ENCODE measurements at places on chromosomes 7 and 10. TPM values are rescaled to one million over a fixed set of nuclear protein-coding genes. Genes with fewer than 3 reads are reported as not detected.

DNA sequence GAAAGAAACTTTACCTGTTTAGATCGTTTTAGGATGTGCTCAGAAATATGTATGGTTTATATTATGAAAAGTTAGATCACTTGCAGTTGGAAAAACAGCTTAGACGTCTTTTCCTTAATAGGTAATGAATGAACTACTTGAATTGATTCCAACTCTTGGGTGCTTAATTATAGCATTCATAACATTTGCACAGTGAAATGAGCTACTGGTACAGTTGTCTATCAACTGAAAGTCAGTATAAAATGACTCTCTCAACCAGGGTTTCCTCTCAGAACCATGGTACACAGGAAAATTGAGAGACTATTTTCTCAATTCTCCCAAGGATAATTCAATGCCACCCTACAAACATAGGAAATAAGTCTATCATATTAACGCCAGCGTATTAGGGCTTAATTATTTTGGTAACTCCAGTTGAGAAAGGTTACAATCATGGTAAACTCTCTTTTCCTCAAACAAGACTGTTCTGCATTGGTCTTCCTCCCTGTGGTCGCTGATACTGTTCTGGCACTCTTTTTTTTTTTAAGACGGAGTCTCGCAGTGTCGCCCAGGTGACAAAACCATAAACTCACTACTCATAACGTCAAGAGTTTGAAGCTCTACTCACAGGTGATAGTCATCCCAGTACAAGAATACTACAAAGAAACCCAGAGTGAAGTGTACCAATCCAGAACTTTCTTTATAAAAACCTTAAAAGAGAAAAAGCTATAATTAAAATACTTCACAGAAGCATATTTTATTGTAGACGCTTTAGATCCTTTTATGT is 2.0 kb downstream of the ANLN start:
- DNase-seq = no peak
- H3K4me3 ChIP-seq = no peak overlapping the region
- no peaks in the 10 kb centered on the region for H3K27me3 ChIP-seq
- no peak overlapping the region for H3K27ac ChIP-seq
- H3K4me1 ChIP-seq = peaks cover 17% of the 10 kb centered on the region

DNA sequence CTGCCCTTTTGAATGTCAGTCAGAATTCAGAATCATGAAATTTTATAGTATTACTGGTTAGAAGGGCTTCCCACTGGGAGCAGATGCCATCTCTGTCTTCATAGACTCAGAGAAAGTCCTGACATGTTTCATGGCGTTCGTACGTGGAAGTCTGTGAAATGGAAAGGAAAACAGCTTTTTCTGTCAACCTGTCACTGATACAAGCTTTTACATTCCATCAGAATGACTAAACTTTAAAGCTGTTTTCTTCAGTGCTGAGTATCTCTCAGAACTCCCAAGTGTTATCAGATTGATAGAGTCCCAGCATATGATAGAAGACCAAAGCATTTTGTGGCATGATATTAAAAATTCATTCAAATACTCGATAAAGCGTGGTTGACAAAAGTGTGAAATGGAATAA is 726.7 kb upstream of the GALNT17 start:
- H3K27ac ChIP-seq = no peak overlapping the region
- no peaks in the 10 kb centered on the region for H3K36me3 ChIP-seq
- no peak for DNase-seq
- H3K27me3 ChIP-seq = no peaks in the 10 kb centered on the region
- no peak overlapping the region for H3K4me3 ChIP-seq
- H3K4me1 ChIP-seq = no peaks in the 10 kb centered on the region

The TMEM225B gene
- total RNA-seq = 1.8 TPM

DNA sequence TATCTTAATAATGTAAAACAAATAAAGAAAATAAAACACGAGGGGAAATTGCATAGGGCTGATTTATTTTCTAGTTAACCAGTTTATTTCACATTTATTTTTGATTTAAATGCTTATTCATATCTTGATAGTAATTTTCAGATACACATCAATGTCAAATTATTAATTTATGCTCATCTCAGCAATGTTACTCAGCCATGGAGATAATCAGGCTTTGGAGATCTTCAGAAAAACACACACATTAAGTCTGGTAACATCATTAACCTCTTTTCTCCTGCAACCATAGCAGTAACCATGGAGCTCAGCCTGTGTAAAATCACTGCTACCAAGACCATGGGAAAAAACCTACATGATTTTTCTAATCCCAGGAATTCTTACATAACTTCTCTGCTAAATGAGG is 31.9 kb upstream of the TBX20 start:
- DNase-seq = no peak
- no peak overlapping the region for H3K27ac ChIP-seq
- no peak overlapping the region for H3K4me3 ChIP-seq
- H3K27me3 ChIP-seq = peaks cover 3% of the 10 kb centered on the region
- no peaks in the 10 kb centered on the region for H3K4me1 ChIP-seq

GRCh38 chr7:16564023-16564380 is 37.4 kb downstream of the LRRC72 start:
- no peaks in the 10 kb centered on the region for H3K27me3 ChIP-seq
- no peak for DNase-seq
- H3K36me3 ChIP-seq = no peaks in the 10 kb centered on the region
- H3K4me1 ChIP-seq = peaks cover 14% of the 10 kb centered on the region
- H3K4me3 ChIP-seq = no peak overlapping the region

The NSUN5 gene
- 21.6 TPM for total RNA-seq

The CREB3L2 gene
- 26.0 TPM for total RNA-seq

GRCh38 chr10:69807122-69807521 is 5.4 kb downstream of the COL13A1 start:
- no peaks in the 10 kb centered on the region for H3K36me3 ChIP-seq
- H3K4me3 ChIP-seq = no peak overlapping the region
- H3K27ac ChIP-seq = no peak overlapping the region
- no peak for DNase-seq
- peaks cover 13% of the 10 kb centered on the region for H3K4me1 ChIP-seq

- H3K4me1 ChIP-seq = no peaks in the 10 kb centered on the region
- H3K27ac ChIP-seq = no peak overlapping the region
- H3K27me3 ChIP-seq = no peaks in the 10 kb centered on the region
- no peak overlapping the region for H3K4me3 ChIP-seq
Measured at GRCh38 chr10:71431239-71432100, 34.8 kb downstream of the CDH23 start.

DNA sequence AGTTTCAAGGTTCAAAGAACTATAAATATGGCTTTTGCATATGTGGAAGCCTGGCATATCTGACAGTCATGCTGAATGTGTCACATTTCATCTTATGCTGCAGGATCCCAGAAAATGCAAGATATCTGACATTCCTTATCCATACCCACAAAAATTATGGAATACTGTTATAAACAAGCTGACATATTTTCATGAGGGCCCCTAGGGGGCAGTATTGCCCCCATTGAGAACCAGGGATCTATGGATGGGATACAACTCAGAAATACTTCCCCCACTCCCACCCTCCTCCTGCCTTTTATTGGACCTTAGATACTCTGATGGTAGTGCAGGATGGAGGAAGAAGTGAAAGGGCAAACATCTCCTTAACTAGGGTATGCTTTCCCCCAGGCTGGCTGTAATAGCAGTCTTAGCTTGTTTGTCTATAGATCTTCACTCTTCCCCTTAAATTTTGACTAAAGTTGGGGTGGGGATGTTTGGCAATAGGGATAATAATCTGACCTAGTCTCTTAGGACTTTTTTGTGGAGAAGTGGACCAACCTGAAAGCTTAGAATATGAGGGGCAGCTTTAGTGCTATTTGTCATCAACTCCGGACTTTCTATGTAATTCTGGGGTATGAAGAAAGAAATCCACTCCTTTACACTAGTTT is 3.5 kb upstream of the GNGT1 start:
- no peak overlapping the region for H3K27ac ChIP-seq
- DNase-seq = no peak
- no peaks in the 10 kb centered on the region for H3K36me3 ChIP-seq

DNA sequence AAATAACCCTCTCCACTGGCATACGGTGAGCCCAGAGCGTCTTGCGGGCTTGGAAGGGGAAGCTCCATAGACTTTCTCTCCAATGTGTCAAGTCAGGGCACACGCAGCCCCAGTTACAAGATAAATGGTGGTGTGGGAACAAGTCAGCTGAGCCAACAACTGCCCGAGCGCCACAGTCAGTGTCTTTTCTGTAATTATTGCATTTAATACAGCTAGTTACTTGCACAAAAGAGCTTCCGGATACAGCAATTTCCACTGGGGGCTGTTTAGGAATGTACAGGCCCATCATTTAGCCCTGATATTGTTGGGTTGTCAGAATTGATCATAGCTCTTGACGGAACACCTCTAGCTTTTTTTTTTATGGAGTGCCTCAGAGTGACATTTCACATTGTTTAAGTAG is 193.5 kb upstream of the SP8 start:
- no peak overlapping the region for H3K27ac ChIP-seq
- no peaks in the 10 kb centered on the region for H3K4me1 ChIP-seq
- DNase-seq = no peak
- no peaks in the 10 kb centered on the region for H3K27me3 ChIP-seq
- H3K4me3 ChIP-seq = no peak overlapping the region
- H3K36me3 ChIP-seq = no peaks in the 10 kb centered on the region

GRCh38 chr10:113646336-113647201 is 17.3 kb downstream of the NRAP start:
- no peak overlapping the region for H3K4me3 ChIP-seq
- H3K27me3 ChIP-seq = no peaks in the 10 kb centered on the region
- no peak overlapping the region for H3K27ac ChIP-seq
- H3K4me1 ChIP-seq = peaks cover 4% of the 10 kb centered on the region

The TEX36 gene
- not detected for total RNA-seq

DNA sequence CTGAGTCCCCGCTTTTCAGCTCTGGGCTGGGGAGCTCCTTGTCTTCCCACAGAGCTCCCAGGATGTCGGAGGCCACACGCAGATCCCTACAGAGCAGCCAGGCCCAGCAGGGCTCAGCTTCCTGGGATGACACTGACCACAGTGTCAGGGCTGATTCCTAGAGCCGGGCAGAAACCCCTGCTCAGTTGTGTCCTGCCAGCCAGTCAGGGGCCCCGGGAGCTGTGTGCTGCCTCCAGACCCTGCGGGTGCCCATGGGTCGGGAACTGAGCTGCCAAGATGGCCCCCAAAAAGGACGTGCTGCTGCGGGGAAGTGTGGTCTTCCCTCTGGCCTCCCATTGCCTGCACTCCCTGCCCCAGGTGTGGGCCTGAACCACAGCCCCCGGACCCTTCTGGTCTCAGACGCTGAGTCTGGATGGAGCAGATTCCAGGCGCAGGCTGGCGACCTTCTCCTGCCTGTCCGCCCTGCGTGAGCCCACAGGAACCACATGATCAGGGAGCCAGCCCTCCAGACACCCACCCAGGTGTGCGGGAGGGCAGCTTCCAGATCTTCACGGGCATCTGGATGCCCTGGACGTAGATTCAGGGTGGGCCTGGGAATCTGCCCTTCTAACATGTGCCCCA is 217.4 kb downstream of the MAD1L1 start:
- peaks cover 19% of the 10 kb centered on the region for H3K4me1 ChIP-seq
- no peaks in the 10 kb centered on the region for H3K36me3 ChIP-seq
- DNase-seq = peak; percentile 44
- H3K27ac ChIP-seq = no peak overlapping the region

- H3K27me3 ChIP-seq = no peaks in the 10 kb centered on the region
- no peak overlapping the region for H3K27ac ChIP-seq
- no peak for DNase-seq
- H3K36me3 ChIP-seq = no peaks in the 10 kb centered on the region
- no peak overlapping the region for H3K4me3 ChIP-seq
Measured at GRCh38 chr7:152329469-152329868, 106.3 kb downstream of the KMT2C start.

DNA sequence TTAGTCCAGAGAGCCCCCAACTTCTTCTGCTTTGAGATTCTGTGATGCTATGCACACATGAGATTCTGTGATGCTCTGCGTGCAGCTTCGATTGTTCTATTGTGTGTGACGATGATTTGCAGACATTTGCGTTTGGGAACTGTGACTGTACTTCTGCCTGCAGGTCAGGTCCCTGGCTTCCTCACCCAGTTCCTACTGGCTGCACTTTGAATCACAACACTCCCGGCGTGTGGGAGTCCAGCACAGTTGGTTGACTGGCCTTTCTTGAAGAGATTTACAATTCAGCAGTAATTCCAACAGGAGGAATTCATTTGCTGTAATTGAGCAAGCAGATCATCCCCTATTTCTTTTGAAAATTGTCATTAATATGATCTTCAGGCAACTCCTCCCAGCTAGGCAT is 252.2 kb upstream of the YAE1 start:
- no peaks in the 10 kb centered on the region for H3K36me3 ChIP-seq
- H3K27me3 ChIP-seq = no peaks in the 10 kb centered on the region
- no peak overlapping the region for H3K4me3 ChIP-seq
- H3K4me1 ChIP-seq = no peaks in the 10 kb centered on the region
- no peak for DNase-seq

- H3K4me1 ChIP-seq = peaks cover 16% of the 10 kb centered on the region
- no peaks in the 10 kb centered on the region for H3K36me3 ChIP-seq
- peak overlapping the region; percentile 45 for H3K27ac ChIP-seq
- peaks cover 42% of the 10 kb centered on the region for H3K27me3 ChIP-seq
- DNase-seq = no peak
- peak overlapping the region; percentile 51 for H3K4me3 ChIP-seq
Measured at GRCh38 chr10:127195571-127196281, 665 bp downstream of the INSYN2A start.

DNA sequence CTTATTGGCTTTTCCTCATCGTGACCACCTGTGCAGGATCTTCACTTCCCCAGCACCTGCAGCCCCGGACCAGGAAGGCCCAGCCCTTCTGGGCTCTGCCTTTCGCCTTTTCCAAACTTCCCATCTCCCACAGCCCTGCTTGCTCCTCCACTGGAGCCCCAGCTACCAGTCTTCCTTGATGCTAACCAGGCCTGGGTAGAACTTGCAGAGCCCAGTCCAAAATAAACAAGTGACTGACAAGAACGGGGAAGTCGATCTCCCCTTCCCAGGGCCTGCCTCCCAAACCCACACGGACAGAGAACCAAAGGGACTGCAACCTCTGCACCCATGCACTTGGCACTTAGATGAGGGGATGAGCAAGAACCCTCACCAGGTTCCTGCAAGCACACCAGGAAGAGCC is 154.9 kb upstream of the C7orf33 start:
- no peaks in the 10 kb centered on the region for H3K4me1 ChIP-seq
- H3K27ac ChIP-seq = no peak overlapping the region
- H3K4me3 ChIP-seq = no peak overlapping the region
- DNase-seq = no peak

GRCh38 chr10:121788115-121788514 is 139.7 kb downstream of the ATE1 start:
- H3K27me3 ChIP-seq = no peaks in the 10 kb centered on the region
- H3K4me1 ChIP-seq = no peaks in the 10 kb centered on the region
- no peaks in the 10 kb centered on the region for H3K36me3 ChIP-seq
- DNase-seq = no peak

DNA sequence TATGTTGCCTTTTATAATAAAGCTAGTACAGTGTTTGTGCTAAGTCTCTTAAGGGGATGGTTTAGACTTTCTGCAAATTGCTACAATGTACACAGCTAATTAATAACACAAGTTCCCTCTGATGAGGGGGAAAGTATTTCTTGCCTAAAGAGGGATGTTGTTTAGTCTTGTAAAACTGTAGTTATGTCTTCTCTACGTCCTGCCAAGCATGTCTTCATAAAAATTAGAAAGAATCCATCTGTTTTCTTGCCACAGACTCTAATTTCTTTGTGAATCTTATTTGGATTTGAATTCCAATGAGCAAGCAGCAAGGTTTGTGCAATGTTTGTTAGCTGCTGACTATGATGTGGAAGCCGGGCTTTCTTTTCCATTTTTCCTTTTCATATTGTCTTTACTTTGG is 28.2 kb downstream of the ADARB2 start:
- H3K4me1 ChIP-seq = no peaks in the 10 kb centered on the region
- no peak overlapping the region for H3K27ac ChIP-seq
- no peak for DNase-seq
- H3K4me3 ChIP-seq = no peak overlapping the region
- no peaks in the 10 kb centered on the region for H3K36me3 ChIP-seq

GRCh38 chr7:65953001-65953720 is 28.9 kb downstream of the GUSB start:
- H3K27me3 ChIP-seq = no peaks in the 10 kb centered on the region
- no peak overlapping the region for H3K27ac ChIP-seq
- no peaks in the 10 kb centered on the region for H3K36me3 ChIP-seq
- no peak overlapping the region for H3K4me3 ChIP-seq
- peaks cover 9% of the 10 kb centered on the region for H3K4me1 ChIP-seq

All from sigmoid colon (tissue), 7 donors.